ENCODE measurements at places on chromosomes 6 and 20.

- no peak for DNase-seq
Observed at GRCh38 chr20:16132036-16132798, 441.0 kb downstream of the KIF16B start.

DNA sequence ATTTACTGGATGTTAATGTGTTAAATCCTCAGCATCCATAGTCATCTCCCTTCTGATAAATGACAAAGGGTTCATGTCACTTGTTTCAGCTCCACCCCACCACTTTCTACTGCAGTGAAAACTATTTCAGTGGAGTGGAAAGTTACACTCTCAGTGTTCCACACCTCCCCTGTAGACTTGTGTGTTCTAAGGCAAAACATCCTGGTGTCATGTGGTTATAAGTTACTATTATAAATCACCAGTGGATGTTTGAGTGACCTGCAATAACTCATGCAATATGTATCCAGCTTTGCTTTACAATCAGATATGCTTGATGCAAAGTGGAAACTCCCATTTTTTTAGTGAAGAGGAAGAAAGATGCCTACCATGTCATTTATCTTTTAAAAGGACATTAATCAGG is 82.1 kb upstream of the LTV1 start:
- no peak for DNase-seq

DNA sequence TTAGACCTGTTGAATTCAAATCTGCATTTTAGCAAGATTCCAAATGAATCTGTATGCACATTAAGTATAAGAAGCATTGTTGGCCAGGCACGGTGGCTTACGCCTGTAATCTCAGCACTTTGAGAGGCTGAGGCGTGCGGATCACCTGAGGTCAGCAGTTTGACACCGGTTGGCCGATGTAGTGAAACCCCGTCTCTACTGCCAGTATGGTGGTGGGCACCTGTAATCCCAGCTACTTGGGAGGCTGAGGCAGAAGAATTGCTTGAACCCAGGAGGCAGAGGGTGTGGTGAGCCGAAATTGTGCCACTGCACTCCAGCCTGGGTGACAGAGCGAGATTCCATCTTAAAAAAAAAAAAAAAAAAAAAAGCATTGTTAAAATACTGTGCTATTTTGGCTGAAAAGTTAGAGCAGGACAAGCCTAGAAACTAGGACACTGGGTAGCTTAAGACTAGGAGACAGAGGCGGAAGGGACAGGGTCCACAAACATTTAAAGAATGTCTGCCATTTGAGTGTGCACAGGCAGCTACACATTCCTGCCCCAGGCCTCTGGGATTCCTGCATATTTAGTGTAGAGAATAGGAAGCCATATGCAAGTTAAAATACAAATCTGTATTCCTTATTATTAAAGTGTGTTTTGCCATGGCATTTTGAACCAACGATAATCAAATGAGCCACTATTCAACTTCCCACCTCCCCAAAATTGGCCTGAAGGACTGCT is 45.1 kb upstream of the EEF1A1 start:
- no peak for DNase-seq

DNA sequence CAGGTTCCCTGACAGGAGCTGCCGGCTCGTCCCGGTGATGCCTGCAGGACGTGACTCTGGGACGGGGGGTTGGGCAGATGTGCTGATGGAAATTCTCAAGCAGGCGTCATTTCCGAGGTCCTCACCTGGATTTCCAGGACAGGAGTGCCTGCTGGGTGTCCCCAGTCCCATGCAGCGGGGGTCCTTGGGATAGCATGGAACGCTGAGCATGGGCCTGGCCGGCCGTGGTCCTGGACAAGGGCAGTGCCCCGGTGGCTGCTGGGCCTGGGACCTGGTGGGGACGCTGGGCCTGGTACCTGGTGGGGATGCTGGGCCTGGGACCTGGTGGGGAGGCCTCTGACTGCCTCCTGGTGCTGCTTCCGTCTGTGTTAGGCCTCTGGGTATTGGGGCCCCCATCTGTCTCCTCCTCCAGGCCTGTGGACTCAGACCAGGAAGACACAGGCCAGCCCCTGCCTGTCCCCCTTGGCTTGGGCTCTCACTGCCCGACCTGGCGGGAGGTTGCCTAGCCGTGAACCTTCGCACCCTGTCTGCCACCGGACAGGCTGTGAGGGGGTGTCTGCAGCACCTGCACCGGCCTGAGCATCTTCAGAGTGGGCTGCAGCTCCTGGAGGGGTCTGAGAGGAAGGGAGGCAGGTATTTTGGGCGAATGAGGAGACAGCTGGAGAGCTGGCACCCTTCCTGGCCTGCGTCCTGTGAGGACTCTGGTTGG is 6.2 kb downstream of the RTEL1 start:
- no peak for DNase-seq

DNA sequence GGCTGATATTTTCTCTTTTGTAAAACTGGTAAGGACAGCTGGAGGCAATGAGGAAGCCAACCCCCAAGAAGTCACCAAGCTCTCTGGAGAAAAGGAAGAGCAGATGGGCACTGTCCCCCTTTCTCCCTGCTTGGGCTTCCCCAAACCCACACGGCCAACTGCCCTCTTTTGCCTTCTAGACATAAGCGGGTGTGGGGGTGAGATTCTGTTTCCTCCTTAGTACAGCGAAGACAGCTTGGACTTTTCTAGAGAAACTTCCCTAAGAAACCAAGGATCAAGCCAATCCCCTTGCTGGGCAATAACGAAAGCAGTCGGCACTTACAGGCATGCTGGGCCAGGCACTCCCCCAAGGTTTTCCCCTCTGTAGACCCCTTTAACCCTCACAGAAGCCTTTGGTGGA is 110.3 kb downstream of the CDC5L start:
- no peak for DNase-seq

- DNase-seq, result no peak
Observed at GRCh38 chr6:131782764-131783163, 25.1 kb upstream of the ENPP1 start.

DNA sequence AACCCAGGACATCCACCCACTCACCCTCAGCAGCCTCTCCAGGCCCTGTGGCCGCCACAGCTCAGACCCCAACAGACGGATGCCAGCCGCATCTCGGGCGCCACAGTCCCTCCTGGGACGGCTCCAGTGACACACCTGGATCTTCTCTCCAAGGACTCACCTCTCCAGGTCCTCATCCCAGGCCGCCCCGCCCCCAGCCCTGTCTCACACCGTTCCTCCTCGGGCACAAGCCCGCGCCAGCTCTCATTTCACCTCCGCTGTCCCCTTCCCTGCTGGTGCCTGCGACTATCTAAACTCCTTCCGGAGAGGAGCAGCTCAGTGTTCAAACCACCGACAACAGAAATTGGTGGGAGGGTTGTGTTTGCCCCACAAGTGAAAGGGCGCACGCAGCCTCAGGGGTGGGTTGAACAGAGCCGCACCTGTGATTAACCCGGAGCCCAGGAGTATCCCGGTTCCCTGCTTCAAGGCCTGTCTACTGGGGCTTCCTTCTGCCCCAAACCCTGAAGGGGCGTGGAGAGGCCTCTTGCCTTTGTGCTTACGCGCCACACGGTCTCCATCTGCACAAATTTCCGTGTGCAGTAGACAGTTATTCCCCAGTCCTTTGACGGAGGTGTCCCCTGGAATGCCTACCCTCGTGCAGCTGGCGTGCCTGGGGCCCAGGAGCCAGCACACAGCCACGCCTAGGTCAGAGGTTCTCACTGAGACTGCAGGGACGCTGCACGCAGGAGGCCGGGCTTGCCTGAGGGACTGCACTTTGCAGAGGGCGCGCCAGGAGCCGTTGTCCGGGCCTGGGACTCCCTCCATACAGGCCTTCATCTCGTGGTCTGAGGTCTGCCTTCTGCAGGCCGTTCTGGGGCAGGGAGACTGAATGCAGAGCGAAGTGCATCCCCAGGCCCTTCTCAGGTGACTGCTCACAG is 232.7 kb downstream of the DLL1 start:
- DNase-seq, result no peak

DNA sequence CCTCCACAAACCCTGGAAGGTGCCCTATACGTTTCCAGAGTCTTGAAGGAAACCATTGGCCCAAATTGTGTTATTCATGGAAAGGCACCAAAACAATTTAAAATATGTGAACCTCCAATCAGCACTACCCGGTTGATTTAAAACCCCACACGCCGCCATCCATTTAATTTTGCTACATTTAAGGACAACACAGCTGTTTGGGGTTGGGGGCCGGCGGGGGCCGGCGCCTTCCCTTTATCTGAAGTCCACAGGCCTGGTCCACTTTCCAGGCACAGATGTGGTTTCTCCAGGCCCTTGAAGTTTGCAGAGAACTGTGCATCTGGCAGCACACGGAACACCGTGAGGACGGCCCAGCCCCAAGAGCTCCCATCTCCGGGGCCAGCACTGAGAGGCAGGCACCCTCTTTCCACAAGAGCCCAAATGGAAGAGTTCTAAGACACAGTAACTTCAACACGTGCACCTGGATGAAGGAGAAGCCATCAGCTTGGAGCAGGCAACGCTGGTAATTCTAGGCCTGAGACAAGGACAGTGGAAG is 16.8 kb upstream of the FRMD1 start:
- no peak for DNase-seq

DNA sequence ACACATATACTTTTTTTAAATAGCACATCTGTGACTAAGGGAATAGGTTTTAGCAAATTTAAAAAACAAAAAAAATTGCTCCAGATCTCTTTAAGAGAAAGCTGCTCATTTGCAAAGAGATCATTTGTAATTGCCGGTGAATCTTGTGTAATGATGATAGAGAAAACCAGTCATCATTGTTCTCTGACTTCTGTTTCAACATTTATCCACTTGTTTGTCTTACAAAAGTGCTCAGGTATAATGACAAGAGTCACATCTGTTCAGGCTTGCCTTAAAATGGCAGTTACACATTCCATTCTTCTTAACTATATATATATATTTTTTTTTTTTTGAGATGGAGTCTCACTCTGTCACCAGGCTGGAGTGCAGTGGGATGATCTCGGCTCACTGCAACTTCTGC is 165.2 kb downstream of the AIG1 start:
- no peak for DNase-seq

- no peak for DNase-seq
Observed at GRCh38 chr6:3825331-3825831, 23.8 kb upstream of the FAM50B start.

DNA sequence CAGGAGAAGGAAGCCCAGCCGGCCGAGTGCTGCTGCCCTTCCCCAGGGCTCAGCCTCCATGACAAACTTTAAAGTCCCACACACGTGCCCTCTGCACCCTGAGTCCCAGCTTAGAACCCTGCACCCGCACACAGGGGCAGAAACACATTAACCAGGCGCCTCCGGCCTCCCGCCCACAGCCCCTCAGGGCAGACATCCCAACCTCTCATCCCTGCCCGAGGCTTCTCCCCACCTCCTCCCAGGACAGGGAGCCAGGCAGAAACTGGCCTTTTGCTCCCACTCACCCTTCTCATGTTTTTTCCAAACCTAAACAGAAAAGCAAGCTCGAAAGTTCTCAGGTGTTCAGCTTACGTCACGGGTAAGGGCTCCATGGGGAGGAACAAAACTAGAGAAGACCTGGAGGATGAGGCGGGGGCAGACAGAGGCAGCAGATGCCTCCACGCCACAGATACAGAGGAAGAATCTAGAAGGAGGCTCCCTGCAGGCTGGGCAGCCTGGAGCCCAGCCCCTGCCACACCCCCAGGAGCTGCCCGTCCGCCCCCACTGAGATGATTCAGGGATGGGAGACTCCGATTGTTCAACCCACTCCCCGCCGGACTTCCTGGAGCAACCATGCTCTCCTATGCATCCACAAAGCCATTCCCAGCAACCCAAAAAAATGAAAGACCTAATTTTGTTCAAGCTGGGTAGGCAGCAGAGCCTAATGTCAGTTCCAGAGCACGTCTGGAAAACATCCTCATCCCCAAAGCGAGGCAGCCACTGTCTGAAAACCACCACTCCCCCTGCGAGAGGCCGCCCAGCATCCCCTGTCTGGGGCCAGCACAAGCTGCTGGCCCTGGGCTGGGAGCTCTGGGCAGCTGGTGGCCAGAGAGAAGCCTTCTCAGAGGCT is 8.8 kb downstream of the KCNQ2 start:
- no peak for DNase-seq

- DNase-seq, result no peak
Observed at GRCh38 chr20:53032046-53032445, 59.9 kb downstream of the TSHZ2 start.

DNA sequence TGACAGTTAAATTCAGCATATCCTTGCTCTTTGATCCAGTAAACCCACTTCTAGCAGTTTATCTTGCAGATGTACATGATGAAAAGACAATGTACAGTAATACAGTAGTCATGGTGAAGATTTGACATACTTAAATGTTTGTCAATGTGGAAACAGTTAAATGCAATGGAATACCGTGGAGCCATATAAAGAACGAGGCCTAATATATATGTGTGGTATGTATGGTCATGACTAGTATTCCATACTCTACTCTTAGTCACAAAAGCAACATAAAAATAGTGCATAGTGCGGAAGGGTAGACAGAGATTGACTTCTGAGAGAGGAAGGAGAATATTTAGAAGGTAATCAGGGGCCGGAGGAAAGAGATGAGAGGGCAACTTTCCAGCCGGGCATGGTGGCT is 70.7 kb upstream of the ARMC2 start:
- no peak for DNase-seq

DNA sequence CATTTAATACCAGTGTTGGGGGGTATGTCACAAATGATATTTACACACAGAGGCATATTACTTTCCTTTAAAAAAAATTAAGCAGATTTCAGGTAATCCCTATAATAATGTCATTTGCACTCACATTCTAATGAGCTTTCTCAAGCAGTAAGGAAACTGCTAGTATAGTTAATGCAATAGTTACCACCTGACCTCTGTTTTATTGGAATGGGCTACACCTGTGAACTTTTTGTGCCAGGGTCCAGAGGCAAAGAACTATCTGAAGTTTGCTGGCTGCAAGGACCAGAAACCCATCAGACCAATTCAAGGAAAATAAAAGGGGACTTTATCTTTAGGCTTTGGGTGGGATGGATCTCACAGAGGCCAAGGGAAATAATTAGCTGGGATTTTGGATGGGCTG is 2.9 kb upstream of the ZHX3 start:
- no peak for DNase-seq

GRCh38 chr6:144534180-144534579 is 249.0 kb downstream of the UTRN start:
- no peak for DNase-seq

DNA sequence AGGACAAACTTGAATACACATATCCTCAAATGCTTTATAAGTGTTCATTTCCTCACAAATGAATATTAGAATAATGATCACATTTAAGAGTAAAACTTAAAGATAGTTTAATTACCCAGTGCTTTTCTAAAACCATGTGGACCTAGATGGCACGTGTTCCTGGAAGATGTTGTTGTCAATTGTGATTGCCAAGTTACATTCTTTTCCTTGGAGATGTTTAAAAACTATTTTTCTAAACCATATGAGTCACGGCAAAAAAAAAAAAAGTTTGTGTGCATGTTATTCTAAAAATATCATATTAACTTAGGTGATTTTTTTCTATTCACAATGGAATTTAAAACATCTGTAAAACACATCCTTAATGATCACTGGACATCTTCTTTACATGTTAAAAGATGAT is 51.1 kb downstream of the RCAN2 start:
- no peak for DNase-seq

All from effector CD4-positive, alpha-beta T cell (primary cell).